NCI-H1417 treated with DMSO at 0.1 percent for 48 hours (cell line): ENCODE measurements at places on chromosomes 7 and 10.

GRCh38 chr7:15977663-15978062 is 291.2 kb upstream of the MEOX2 start:
- no peak for DNase-seq

DNA sequence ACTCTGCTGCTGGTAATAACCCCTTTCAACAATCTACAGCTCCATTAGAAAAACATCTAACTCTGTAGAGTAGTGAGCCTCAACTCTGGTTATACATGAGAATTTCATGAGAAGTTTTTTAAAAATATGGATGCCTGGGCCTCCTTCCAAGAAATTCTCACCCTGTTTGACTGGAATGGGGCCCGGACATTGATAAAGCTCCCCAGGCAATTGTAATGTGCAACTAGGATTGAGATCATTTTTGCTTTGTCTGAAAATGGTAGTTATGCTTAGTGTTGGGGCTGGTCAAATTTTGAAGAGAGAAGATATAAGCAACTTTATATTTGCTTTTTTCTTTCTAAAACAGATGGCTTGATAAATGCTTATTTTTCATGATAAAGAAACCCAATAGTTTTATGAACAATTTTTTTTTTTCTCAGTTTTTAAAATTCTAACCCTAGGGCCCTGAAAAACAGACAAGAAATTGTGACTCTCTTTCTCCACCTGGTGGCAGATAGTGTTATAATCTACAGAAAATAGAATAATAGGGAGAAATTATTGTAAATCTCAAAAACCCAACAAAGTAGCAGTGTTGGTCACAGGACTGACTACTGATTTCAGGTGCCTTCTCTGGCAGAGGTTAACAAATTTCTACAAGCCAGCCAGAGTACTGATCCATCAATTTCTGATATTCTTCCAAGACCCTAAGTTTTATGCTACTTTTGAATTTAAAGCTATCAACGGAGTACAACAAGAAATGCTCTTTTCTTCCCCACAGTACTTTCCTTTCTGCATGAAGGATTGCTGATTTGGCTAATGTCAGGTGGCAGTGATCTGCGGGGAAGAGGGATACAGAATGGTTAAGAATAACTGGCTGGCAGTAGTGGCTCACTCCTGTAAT is 174.8 kb downstream of the DKK1 start:
- no peak for DNase-seq

GRCh38 chr10:34094961-34095360 is 720.1 kb downstream of the PARD3 start:
- no peak for DNase-seq

DNA sequence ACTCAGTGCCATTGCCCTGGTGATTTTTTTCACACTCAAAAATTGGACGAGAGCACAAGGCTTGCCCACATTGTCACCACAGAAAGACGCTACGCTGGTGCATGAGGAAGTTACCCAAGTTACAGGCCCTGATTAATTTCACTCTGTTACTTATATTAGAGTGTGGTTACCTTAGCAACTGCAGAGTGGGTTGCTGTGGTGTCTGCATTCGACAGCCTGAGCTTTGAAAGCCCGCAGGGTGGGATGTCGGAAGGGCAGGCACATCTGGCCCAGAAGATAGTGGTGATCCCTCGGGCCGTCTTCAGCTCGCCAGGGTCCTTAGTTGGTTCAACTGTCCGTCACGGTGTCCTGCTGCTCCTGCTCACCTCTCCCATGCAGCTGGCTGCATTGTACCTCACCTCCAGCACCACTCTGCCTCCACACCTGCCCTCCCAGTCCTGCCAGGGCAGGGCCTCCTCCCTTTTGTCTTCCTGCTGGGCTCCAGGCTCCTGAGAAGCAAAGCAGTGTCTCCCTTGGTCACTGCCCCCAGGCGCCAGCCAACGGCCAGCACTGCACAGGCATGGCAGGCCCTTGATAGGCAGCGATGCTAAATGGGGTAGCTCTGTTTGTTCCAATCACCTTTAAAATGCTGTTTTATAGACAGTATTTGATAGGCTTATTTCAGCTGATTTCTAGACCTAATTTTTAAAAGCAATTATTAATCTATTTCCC is 167.2 kb downstream of the EBF3 start:
- DNase-seq, result no peak

DNA sequence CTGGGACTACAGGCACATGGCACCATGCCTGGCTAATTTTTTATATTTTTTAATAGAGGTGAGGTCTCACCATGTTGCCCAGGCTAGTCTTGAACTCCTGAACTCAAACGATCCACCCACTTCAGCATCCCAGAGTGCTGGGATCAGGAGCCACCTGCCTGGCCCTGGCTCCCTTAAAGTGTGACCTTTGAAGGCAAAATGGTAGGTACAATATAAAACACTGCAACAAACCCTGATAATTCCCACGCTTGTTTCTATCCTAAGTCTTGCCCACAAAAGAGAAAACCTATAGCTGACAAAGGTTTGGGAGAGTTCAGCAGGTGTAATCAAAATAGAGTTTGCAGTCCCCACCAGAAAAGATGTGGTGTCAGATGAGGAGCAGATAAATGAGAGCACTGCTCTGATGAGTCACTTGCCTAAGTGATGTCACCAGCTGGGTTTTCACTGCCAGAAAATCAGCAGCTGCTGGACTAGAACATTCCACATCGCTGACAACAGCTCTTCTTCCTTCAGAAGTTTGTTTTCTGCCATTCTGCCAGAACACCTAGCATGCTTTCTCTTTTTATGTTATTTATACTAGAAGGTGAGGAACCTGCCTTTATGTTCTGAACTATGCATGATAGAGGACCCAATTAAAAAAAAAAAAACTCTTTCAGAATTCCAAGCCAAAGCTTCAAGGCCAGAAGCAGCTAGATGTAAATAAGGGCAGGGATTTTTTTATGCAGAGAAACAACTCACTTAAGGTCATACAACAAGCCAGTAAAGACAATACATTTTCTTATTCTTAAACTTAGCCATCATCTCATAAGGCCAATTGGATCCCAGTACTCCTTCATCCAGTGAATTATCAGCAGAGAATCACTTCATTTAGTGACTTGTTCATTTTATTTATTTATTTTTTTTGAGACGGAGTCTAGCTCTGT is 18.0 kb downstream of the PURB start:
- DNase-seq, result no peak

- no peak for DNase-seq
Measured at GRCh38 chr10:21314906-21315644, 210.4 kb downstream of the SKIDA1 start.

- DNase-seq, result no peak
Measured at GRCh38 chr10:78448994-78449418, 415.3 kb downstream of the RPS24 start.

DNA sequence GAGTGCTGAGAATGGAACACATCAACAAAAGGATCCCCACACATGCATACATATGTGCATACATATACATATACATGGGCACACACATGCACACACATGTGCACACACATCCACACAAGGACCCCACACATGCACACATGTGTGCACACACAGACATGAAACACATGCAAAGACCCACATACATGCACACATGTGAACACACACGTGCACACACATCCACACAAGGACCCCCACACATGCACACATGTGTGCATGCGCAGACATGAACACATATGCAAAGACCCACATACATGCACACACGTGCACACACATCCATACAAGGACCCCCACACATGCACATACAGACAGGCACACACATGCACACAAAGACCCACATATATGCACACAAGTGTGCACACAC is 104.4 kb upstream of the ADARB2 start:
- DNase-seq, result no peak

DNA sequence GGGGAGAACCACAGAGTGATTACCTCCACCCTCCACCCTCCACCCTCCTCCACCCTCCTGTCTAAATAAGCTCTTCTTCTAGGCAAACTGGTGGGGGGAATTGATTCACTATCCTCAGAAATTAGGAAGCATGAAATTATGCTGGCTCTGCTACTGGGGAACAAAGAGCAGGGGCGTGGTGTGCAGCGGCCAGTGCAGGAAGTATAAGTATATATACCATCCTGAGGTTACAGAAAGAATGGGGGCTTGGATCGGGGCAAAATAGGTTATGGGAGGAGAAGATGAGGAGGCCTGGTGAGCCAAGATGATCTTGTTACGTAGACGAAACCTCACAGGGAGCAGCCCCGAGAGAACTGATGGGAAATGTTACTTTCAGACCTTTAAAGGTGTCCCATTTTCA is 49.1 kb downstream of the SYPL1 start:
- DNase-seq, result no peak

- DNase-seq, result no peak
Measured at GRCh38 chr7:87747681-87748080, 119.5 kb downstream of the RUNDC3B start.

DNA sequence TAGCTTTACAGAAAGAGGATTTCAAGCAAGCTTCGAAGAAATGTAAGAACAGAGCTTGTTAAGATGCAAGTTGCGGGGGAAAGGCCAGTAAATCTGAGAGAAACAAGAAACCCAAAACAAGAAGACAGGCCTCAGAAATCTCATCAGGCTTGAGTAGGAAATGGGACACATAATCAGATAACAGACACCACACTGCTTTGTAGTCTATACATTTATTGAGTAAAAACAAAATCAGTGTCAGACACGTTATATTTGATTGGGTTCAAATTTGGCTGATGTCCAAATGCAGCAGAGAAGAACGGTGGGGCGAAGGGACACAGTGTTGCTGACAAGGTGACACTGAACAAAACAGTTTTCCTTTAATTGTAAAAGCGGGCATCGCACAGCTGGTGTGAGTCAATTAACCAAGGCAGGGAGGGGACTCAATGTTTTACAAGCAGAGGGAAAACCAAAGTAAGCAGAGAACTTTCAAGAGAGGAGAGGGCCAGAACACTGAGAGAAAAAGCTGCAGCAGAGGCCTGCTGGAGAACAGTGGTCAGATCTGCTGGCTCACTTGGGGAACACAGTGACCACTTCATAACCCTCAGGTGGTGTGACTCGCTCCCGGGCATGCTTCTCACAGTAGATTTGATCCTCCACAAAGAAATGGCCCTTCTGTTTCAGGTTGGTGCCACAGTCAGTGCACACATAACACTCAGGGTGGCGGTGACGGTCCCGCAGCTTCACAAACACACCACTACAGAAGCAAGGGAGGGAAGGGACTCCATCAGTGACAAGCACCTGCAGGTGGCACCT is 43.5 kb downstream of the ACSM6 start:
- no peak for DNase-seq

GRCh38 chr7:155559519-155560108 is 13.3 kb upstream of the CNPY1 start:
- DNase-seq, result no peak

GRCh38 chr7:99032928-99033327 is 111.0 kb downstream of the SMURF1 start:
- no peak for DNase-seq

DNA sequence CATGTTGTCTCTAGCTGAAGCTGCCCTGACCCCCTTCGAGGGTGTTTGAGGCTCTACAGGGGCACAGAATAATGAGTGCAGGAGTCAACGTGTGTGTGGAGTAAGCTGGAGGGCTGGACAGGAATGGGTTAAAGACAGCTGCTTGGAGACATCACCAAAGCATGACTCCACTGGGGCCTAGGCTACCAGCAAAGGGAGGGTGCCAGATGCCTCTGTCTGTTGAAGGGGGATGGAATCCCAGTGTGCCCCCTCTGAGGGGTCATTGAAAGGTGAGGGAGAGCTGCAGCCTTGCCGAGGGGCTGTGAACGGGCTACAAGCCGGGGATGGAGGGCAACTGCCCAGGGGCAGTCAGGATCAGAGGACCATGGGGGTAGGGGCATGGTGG is 51.7 kb upstream of the PODXL start:
- no peak for DNase-seq

- no peak for DNase-seq
Measured at GRCh38 chr7:55431898-55432297, 66.8 kb downstream of the LANCL2 start.
